ENCODE measurements at places on chromosomes 12 and 14.

GRCh38 chr14:32710231-32710671, 228.4 kb upstream of the NPAS3 start:
- DNase-seq = peak; percentile 20

GRCh38 chr14:54893151-54893760, 9.4 kb downstream of the GCH1 start:
- no peak for DNase-seq

DNA sequence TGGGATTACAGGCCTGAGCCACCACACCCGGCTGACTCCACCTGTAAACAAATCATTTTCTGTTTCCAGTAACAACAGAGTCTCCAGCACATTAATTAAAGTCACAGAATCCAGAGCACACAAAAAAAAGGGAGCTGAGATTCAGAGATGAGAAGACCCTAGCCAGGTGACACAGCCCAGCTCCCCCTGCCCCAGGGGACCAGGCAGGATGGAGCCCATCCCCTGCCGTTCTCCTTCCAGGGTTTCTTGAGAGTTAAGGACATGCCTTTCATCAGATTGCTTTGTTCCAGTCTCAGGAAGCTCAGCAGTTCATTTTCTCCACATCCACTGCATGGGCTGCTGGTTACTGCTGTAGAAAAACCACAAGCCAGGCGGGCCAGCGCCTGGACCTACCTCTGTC, 81.2 kb downstream of the RIMBP2 start:
- DNase-seq = no peak

DNA sequence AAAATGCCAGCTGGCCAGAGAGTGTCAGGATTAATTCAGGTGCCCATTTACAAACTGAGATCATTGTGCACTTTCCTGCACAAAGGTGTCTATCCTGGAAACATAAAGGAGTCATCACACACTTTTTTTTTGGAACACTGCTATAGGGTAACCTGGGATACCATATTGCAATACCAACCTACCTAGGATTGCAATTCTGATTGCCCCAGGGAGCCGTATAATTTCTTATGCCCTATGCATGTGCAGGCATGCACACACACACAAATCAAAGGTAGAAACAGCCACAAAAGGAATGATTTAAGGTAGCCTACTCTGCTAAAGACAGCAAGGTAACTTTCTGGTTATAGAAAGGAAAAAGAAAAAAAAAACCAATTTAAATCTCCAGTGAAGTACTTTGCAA, 285.3 kb upstream of the KITLG start:
- DNase-seq = no peak

- no peak for DNase-seq
Measured at GRCh38 chr12:25362646-25363045, 111.9 kb upstream of the KRAS start.

- no peak for DNase-seq
Measured at GRCh38 chr12:15977999-15978951, 67.1 kb downstream of the DERA start.

DNA sequence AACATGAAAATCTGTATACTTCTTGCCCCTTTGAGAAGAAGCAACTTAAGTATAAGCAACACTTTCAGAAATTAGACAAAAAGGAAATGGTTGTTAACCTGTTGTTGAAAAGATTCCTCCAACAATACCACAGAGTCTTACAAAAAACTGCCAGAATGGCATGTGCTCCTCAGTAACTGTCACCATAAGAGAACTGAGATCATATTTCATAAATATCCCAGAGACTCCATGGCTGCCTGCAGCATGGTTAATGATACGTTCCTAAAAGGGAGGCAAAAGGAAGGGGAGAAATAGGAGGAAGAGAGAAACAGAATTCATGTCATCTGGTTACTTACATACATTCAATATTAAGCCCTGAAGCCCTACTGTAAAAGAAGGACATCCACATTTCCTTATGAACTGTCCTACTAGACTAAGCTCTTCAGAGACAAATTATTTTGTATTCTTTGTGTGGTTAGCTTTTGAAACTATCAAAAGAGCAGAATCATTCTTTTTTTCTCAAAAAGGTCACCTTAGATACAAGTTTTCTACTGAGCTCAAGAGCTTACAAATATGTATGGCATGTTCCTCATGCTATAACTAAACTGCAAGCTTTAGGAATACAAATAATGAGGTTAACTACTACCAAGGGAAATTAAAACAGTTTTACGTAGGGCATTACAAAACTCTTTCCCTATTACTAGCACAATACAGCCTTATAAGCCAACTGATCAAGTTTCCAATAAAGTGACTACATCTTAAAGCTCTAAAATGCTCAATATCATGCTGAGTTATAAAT, 37.8 kb downstream of the ERGIC2 start:
- no peak for DNase-seq

GRCh38 chr14:59091404-59091803, 97.1 kb upstream of the DAAM1 start:
- no peak for DNase-seq

GRCh38 chr12:130860311-130860710, 11.6 kb upstream of the RAN start:
- DNase-seq = no peak

DNA sequence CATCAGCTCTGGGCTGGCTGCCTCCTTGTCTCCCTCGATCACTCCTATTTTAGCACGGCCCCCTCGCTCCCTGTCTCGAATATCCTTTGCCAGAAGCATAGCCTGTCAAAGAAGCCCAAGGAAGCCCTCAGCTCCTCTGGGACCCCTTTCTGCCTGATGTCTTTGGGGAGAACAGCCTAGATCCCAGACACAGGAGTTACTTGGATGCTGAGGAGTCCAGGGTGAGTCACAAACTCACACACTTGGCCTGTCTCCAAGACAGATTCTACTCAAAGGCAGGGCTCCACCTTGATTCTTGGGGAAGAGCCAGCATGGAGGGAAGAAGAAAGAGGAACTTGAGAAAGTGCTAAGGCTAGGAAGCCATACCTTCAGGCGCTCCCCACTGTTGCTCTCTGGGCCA, 8.1 kb downstream of the AVIL start:
- DNase-seq = no peak

- no peak for DNase-seq
Measured at GRCh38 chr12:89153341-89153740, 199.0 kb downstream of the DUSP6 start.

DNA sequence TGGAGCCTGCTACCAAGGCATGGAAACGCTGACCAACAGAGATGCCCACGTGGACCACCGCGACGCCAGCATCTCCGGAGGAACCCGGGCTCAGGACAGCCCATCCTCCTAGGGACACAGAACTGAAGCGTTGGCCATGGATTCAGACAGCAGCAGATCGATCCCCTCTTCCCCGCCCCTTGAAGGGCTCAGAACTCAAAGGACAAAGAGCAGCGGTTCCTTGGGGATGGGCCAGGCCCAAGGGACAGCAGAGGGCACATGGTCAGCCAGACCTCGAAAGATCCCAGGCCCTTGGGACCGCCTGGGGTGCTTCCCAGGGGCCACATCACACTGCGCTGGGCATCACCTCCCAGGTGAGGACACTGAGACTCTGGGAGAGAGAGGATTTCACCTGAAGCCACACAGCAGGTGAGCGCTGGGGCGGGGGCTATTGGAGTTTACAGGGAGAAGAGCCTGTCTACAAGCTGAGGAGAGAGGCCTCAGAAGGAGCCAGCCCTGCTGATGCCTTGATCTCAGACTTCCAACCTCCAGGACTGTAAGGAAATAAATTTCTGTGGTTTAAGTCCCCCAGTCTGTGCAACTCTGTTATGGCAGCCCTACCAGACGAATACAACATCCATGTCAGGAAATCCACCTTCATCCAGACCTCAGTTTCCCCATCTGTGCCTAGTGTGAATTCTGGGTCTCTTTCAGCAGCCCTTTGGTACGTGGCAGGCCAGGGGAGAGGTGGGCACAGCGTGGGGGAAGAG, 49.4 kb downstream of the CCNK start:
- no peak for DNase-seq

GRCh38 chr12:78096909-78097597, 266.4 kb downstream of the NAV3 start:
- no peak for DNase-seq

DNA sequence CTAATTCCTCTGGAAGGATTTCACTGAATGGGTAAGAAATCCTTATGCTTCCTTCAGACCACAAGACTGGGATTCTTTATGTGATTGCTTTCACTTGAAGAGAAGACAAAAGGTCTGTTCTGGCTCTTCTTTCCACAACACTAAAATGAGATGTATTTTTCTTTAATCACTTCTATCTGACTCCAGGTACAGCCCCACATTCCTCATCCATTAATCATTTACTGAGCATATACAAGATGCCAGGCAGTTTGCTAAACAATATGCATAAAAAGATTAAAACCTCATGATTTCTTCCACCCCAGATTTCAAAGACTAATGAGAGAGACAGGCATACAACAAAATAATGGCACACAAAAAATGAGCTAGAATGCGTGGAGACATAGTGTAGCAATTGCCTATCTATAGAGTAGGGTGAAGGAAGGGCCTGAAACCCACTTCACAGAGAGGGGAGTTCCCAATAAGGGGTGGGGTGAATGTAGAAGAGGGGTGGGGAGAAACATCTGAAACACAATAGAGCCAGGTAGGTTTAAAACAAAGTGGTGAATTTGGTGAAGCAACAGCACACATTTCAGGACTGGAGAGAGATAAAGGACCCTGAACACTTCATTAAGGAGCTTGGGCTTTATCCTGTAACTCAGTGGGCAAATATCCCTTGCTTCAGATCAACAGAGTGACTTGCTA, 65.1 kb upstream of the PRB2 start:
- no peak for DNase-seq

DNA sequence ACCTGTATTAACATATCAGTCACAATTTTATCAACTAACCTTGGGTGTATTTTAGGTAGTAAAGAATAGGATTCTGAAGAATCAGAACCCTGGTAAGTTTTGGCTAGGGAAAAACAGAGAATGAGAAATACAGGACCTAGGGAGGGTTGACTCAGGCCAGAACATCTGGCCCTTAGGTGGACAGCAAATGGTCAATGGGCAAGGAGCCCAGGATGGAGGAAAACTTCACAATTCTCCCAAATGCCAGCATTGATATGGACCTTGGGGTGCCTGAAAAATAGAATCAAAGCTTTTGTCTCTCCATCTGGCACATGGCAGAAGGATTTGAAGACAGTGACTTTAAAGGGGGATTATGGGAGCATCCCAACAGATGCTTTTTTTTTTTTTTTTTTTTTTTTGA, 32.7 kb upstream of the PRPF39 start:
- no peak for DNase-seq

Data from amygdala (tissue), 56 donors.